Hepatocyte (in vitro differentiated cells): ENCODE measurements at places on chromosomes 7 and 10. TPM values are rescaled to one million over a fixed set of nuclear protein-coding genes. Genes with fewer than 3 reads are reported as not detected.

KIAA1217 gene
- 20.1 and 33.2 TPM in 2 replicates for total RNA-seq

TCAF2 gene
- total RNA-seq = 1.0 and 1.1 TPM in 2 replicates

GRCh38 chr7:118918556-118918955 is 694.1 kb downstream of the ANKRD7 start:
- H3K27ac ChIP-seq = no peak overlapping the region
- H3K36me3 ChIP-seq = no peaks in the 10 kb centered on the region
- no peak overlapping the region for H3K4me3 ChIP-seq
- H3K27me3 ChIP-seq = no peaks in the 10 kb centered on the region
- H3K4me1 ChIP-seq = no peaks in the 10 kb centered on the region

LEP gene
- total RNA-seq = not detected in 2 replicates

DNA sequence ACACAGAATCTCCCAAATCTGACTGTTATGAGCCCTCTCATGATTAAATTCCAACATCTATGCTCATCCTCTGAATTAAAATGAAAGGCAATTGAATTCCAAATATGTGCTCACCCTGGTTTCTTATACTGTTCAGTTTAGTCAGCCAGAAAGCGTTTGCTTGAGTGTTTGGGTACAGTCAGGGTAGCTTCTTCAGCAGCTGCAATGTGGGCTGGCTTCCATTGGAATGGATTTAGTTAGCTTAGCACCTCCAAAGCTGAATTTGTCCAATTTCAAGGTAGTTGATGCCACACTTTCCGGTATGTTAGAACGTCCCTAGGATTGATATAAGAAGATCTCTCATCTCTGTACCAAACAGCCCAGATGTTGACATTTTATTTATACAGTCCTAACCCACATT is 9.3 kb downstream of the KLHL7 start:
- DNase-seq = no peak
- no peak overlapping the region for H3K4me3 ChIP-seq
- no peak overlapping the region for H3K27ac ChIP-seq
- no peaks in the 10 kb centered on the region for H3K4me1 ChIP-seq
- H3K36me3 ChIP-seq = no peaks in the 10 kb centered on the region
- no peaks in the 10 kb centered on the region for H3K27me3 ChIP-seq

GRCh38 chr7:143376396-143376795 is 4.7 kb upstream of the ZYX start:
- DNase-seq = no peak
- no peaks in the 10 kb centered on the region for H3K36me3 ChIP-seq
- no peak overlapping the region for H3K27ac ChIP-seq
- no peak overlapping the region for H3K4me3 ChIP-seq
- no peaks in the 10 kb centered on the region for H3K27me3 ChIP-seq

DNA sequence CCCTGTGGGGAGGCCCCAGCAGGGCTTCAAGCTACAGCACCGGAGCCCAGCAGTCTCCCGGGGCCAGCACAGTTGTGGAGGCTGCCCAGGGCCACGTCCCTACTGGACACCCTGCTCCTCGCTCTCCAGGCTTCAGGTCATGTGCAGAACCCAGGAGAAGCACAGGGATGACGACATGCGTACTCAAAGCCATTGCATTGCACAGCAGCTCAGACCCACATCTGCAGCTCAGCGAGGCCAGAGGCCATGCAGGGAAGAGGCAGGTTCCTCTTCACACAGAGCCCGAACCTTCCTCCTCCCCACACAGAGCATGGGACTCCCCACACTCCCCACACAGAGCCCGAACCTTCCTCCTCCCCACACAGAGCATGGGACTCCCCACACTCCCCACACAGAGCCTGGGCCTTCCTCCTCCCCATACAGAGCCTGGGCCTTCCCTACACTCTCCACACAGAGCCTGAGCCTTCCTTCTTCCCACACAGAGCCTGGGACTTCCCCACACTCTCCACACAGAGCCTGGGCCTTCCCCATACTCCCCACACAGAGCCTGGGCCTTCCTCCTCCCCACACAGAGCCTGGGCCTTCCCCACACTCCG is 12.3 kb downstream of the CFAP46 start:
- no peak for DNase-seq
- no peaks in the 10 kb centered on the region for H3K4me1 ChIP-seq
- no peak overlapping the region for H3K27ac ChIP-seq
- H3K27me3 ChIP-seq = no peaks in the 10 kb centered on the region
- H3K4me3 ChIP-seq = no peak overlapping the region

DNA sequence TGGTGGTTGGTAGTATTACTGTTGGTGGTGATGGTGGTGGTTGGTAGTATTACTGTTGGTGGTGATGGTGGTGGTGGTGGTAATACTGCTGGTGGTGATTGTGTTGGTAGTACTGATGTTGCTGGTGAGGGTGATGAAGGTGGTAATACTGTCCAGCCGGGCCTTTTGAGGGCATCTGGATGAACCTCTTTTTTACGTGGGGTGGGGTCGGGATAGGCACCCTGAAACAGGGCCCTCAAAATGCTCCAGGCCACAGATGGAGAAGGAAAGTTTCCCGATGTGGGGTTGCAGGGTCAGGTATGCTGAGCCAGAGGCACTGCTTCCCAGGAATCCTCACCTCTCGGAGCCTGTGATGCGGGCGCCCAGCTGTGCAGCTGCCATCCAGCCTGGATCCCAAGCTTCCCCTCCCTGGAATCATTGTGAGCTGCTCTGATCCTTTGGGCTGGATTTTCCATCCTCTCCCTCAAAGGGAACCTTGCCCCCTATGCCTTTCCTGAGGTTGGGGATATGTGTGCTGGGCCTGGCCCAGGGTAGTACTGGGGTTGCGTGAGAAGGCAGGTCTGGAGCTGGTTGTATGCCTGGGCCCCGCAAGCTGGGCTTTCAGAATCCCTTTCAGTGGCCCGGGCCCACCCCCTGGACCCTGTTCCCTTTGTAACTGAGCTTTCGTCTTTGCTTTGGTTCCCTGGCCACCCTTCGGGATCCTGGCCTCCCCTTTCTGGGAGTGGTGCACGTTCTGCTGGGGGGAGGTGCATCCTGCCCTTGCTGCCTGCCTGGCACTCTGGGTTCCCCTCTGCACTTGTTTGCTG is 43.3 kb downstream of the DOCK1 start:
- H3K36me3 ChIP-seq = no peaks in the 10 kb centered on the region
- no peaks in the 10 kb centered on the region for H3K27me3 ChIP-seq
- H3K4me3 ChIP-seq = no peak overlapping the region
- no peak overlapping the region for H3K27ac ChIP-seq
- DNase-seq = no peak

- H3K4me3 ChIP-seq = no peak overlapping the region
- no peaks in the 10 kb centered on the region for H3K36me3 ChIP-seq
Observed at GRCh38 chr10:114662646-114663217, 4.7 kb upstream of the ABLIM1 start.

SRI gene
- total RNA-seq = 111 and 116 TPM in 2 replicates

C7orf57 gene
- 0.43 TPM in 1 of 2 replicates, not detected in the other for total RNA-seq

DNA sequence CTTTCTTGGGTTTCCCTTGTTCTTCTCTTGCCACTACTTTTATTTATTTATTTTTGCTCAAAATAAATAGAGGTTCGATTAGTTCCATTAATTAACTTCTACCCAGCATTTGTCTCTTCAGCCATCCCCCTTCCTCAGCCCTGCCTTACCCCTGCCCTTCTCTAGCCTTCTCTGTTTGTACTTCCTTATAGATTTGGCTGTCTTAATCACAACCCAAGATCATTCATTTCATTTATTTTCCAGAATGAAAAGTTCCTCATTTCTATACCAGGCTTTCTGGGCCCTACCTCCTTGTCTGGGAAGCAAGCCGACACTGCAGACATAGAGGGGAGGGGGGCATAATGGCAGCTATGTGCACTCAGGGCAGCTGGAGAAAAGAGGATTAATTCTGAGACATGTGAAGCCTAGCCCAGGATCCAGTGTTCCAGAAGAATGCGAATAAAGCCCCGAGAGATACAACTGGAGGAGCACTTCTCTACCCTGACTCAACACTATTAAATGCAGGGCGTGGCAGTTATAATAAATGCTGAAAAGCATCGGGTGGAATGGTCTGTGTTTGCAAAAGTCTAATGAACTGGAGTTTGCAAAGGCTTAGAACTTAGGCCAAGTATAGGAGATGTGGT is 6.4 kb upstream of the PDCD4 start:
- no peaks in the 10 kb centered on the region for H3K36me3 ChIP-seq
- peak overlapping the region; percentile 90 for H3K27ac ChIP-seq
- peak; percentile 81 for DNase-seq
- peaks cover 59% of the 10 kb centered on the region for H3K4me1 ChIP-seq

DNA sequence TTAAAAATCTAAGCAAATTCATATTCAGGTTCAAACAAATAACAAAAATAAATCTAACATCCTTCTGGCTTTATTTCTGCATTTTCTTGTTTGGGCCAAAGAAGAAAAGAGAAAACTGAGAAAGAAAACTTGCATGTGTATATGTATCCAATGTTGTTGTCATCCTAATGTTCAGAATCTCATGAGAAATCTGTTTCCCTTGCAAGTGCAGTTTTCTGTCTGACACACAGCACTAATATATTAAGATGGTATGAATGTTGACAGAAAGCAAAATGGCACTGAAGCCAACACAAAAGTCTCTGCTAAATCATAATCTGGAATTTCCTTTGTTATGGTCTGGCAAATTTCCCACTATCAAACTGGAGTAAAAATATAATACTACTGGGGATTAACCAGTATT is 235.9 kb downstream of the HGF start:
- no peak overlapping the region for H3K4me3 ChIP-seq
- no peaks in the 10 kb centered on the region for H3K36me3 ChIP-seq
- H3K4me1 ChIP-seq = no peaks in the 10 kb centered on the region
- DNase-seq = no peak
- H3K27ac ChIP-seq = no peak overlapping the region

GRCh38 chr10:11573497-11573896 is 38.0 kb downstream of the USP6NL start:
- H3K27ac ChIP-seq = no peak overlapping the region
- H3K27me3 ChIP-seq = no peaks in the 10 kb centered on the region
- H3K4me3 ChIP-seq = no peak overlapping the region
- H3K36me3 ChIP-seq = no peaks in the 10 kb centered on the region
- no peaks in the 10 kb centered on the region for H3K4me1 ChIP-seq

- H3K4me3 ChIP-seq = no peak overlapping the region
- peaks cover 25% of the 10 kb centered on the region for H3K4me1 ChIP-seq
- H3K27me3 ChIP-seq = no peaks in the 10 kb centered on the region
- H3K27ac ChIP-seq = peak overlapping the region; percentile 58
Observed at GRCh38 chr7:130486114-130486953, 5.6 kb upstream of the MEST start.

DNA sequence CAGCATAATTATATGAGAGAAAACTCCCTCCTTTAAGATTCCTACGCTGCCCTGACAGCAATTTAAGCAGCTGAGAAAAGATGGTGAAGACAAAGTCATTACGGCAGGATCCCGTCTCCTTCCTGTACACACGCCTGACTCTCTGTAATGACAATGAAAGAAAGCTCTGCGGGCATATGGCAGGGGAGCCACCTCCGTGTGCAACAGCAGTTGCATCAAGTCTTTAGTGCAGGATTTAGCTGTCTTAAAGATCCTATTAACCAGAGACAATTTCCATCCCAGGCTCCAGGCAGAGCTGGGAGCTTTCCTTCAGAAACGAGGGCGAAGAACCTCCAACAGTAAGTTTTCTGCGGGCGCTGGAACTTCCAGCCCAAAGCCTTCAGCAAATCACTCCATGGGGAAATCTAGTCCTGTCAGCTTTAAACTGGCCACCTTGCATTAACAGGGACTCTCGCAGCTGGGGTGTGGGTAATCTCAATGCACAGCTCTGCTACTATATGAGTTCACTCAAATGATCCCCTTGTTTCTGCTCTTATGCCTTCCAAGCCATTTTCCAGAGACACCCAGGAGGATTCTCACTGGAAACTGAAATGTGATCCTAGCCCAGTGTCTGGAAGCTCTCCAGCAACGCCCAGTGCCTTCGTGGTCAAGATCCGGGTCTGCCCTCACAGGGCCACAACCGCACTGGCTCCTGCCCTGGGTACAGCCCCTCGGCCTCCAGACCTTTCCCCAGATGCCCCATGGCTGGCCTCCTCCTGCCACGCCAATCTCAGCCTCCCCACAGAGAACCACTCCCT is 74.9 kb downstream of the CTBP2 start:
- H3K27ac ChIP-seq = peak overlapping the region; percentile 76
- no peak for DNase-seq
- peaks cover 11% of the 10 kb centered on the region for H3K4me1 ChIP-seq
- H3K4me3 ChIP-seq = no peak overlapping the region

- peak; percentile 98 for DNase-seq
- peak within 1 kb of the TSS; percentile 98 for H3K27ac ChIP-seq
- H3K36me3 ChIP-seq = no peaks in the 10 kb centered on the region
- no peaks in the 10 kb centered on the region for H3K27me3 ChIP-seq
Observed at GRCh38 chr7:87152112-87152896, at the start of gene DMTF1. Gene DMTF1 (plus strand): TSS chr7:87152453. CDS start chr7:87164942, 12,489 bp downstream.

MYO1G gene
- total RNA-seq = 0.03 TPM in 1 of 2 replicates, not detected in the other

GRCh38 chr7:29488977-29489376 is 74.7 kb upstream of the PRR15 start:
- peaks cover 32% of the 10 kb centered on the region for H3K4me1 ChIP-seq
- no peak overlapping the region for H3K4me3 ChIP-seq
- H3K27ac ChIP-seq = peak overlapping the region; percentile 64
- no peaks in the 10 kb centered on the region for H3K36me3 ChIP-seq

DNA sequence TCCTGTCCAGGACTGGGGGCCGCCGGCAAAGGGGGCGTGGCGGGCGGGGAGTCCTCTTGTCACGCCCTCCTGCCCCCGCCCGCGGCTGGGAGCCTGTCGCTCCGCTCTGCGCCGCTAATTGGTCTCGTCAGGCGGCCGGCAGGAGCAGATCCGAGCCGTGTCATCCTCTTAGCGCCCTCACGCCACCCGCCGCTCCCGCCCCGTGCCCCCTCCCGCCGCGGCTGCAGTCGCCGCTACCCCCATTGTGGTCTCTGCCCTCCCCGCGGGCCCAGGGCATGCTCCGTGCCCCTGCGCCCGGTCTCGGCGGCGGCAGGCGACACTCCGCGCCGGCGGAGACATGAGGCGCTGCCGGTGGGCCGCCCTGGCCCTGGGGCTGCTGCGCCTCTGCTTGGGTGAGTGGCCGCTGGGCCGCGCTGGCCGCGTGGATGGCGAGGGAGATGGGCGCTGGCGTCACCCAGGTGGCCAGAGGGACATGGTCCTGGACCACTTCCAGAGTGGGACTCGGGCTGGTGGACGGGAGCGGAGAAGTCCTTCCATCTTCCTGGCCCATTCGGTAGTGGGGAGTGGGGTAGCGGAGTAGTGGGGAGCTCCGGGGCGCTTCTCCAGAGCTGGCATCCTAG is at the start of gene CDHR1:
Gene CDHR1 (plus strand): TSS at position 114 of the 620 bp plus-strand sequence. CDS start 224 bp downstream, at position 338.
- H3K36me3 ChIP-seq = no peaks in the 10 kb centered on the region
- H3K27ac ChIP-seq = no peak within 1 kb of the TSS
- peak within 1 kb of the TSS; percentile 33 for H3K4me3 ChIP-seq
- peaks cover 66% of the 10 kb centered on the region for H3K27me3 ChIP-seq
- H3K4me1 ChIP-seq = no peaks in the 10 kb centered on the region
- DNase-seq = peak; percentile 56

DNA sequence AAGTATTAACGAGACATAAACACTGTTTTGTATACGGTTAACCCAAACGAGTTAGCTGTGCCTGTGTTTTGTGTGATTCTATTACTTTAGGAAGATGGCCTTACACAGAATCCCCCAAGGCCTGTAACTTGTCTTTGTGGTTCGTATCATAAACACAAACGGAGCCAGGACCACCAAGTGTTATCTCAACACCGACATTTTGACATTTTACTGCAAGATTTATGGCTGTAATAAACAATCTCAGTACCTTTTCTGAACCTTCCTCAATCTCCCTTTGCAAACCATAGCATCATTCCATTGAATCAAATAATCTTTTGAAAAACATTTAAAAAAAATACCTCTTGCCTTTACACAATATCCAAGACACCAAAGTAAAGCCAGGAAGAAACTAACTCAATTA is 2.4 kb upstream of the HOXA4 start:
- H3K4me1 ChIP-seq = peaks cover 10% of the 10 kb centered on the region
- H3K4me3 ChIP-seq = no peak overlapping the region
- no peak overlapping the region for H3K27ac ChIP-seq
- H3K36me3 ChIP-seq = no peaks in the 10 kb centered on the region
